Inflammatory macrophage treated with lipopolysaccharide for 1 hour (primary cell): ENCODE measurements at places on chromosomes 16 and 17.

DNA sequence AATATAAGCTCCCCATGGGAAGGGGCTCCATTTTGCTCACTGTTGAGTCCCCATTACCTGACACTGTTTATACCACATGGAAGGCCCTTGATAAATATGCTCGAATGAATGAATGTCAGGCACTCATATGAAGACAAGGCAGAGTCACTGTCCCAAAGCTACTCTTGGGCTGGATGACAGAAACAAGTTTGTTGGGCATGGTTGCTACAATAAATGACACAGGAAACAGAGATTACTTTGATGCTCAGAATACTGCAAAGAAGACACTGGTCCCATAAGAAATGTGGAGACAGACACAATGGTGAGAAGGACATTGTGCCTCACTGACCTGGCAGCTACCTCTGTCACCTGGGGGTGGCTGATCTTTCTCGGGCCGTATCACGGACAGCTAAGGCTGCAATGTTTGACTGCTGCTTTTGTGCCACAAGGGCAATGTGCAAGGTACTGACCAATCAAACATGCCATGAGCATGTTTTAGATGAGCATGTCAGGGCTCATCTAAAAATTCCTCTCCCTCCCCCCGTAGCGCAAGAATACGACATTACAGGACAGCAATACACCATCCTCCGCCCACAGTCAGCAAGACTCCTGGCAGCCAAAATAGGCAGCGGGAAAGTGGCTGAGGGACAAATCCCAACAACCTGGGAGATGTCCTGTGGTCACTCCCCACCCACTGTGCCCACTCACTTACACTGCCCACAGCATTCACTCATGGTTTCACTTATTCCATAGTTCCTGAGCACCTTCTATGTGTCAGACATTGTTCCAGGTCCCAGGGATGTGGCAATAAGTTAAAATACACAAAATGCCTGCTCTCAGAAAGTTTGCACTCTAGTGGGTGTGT is 5.0 kb downstream of the PIK3R6 start:
- DNase-seq: peak; percentile 37

GRCh38 chr17:72921347-72922054 is 171.0 kb downstream of the SLC39A11 start:
- no peak for DNase-seq

- peak; percentile 62 for DNase-seq
Observed at GRCh38 chr17:49742166-49742638, 21.7 kb downstream of the FAM117A start.

DNA sequence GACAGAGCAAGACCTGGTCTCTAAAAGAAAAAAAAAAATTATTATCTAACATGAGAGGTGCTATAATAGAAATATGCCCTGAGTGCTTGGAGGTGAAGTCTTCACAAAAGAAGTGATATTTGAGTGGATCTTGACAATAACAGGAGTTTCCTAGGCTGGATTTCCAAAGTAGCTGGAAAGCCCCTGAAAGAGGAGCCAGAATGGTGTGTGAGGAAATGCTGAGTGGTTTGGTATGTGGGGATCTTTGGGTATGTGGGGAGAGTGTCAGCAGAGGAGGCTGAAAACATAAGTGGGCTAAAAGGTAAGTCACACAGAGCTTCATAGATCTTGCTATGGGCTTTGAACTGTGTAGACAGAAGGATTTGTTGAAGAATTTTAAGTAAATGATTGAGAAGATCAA is 100.1 kb downstream of the YPEL2 start:
- peak; percentile 66 for DNase-seq

GRCh38 chr16:56295739-56296527 is 104.6 kb downstream of the GNAO1 start:
- no peak for DNase-seq

- no peak for DNase-seq
Observed at GRCh38 chr16:34758835-34759234, 1299.4 kb downstream of the TP53TG3F start.

DNA sequence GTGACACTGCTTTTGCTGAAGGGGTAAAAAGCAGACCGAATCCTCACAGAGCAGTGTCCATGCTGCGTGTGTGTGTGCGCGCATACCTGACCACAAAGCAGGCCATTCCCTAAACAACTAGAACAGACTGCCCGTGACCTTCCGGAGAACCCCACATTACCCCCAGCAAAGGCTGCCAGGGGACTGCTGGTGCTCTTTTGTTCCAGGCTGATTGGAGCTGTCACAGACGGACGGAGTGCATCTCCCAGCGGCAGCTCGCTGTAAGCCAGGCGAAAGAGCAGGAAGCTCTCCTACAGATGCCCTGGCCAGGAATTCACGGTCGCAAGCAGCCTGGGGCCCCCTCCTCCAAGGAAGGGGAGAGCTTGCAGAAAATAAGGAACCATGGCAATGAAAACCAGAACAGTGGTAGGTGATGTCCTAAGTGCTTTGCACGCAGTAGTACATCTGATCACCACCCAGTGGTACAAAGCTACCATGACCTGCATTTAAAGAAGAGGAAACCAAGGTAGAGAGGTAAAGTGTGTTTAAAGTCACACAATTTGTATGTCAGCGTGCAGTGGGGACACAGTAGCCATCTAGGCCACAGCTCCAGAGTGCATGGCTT is 153.4 kb upstream of the DYNLRB2 start:
- DNase-seq: no peak

GRCh38 chr17:42275527-42276358 is 448 bp downstream of the STAT5B start:
- DNase-seq: no peak

DNA sequence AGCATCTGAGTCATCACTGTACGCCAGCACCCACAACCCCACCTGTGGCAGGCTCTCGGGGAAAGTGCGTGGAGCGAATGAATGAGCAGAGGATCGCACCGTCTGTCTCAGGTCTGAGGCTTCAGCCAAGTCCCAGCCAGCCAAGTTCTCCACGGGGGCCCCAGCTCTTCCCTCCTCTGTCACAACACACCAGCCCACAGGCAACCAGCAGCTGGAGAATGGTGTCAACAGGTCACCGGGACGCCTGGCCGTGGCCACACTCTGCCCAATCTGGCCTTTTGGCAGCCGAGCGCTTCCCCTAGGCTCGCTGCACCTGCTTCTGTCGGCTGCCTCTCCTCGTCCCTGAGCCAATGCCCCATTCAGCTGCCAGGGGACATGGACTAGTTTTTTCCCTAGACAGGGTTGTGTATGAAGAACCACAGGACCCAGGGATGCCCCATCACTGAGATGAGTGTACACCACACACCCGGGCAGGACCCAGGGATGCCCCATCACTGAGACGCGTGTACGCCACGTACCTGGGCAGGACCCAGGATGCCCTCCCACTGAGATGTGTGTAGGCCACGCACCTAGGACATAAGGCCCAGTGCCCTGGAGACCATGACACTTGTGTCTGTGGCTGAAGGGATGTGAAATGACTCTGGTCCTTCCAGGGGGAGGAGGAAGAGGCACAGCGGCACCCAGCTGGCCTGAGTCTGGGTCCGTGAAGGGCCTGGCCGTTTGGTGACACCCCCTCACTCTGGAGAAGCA is 52.8 kb downstream of the ABR start:
- no peak for DNase-seq

- no peak for DNase-seq
Observed at GRCh38 chr16:51151435-51151960, 428 bp upstream of the SALL1 start.

GRCh38 chr17:62101090-62101489 is 36.0 kb upstream of the MED13 start:
- no peak for DNase-seq

DNA sequence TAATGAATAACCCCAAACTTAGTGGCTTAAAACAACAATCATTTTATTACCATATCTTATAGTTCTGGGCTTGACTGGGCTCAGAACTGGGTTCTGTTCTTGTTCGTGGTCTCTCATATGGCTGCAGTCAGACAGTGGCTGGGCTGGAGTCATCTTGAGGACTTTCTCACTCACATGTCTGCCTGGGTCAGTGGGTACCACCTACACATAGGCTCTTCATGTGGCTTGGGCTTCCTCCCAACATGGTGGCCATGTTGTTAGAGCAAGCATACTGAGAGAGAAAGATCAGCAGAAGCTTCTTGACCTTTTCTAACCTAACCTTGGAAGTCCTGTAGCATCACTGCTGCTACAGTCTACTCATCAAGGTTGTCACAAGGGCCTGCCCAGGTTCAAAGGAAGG is 158.6 kb upstream of the SDK2 start:
- DNase-seq: no peak

DNA sequence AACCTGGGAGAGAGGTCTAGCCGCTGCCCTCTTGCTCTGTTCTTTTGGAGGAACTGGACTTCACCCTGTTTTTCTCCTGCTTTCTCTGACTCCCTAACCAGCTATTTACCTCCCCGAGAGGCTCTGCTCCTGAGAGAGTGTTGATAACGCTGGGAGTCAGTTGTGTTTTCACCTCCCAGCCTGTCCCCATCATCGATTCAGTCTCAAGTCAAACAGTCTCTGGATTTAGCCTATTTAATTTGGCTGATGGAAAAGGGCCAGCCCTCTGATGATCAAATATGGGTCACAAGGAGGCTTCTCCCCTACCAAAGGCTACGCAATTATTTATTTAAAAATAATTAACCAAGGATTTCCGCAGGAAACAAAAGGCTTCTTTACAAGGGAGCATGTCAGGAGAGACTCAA is 31.8 kb downstream of the HNF1B start:
- no peak for DNase-seq

DNA sequence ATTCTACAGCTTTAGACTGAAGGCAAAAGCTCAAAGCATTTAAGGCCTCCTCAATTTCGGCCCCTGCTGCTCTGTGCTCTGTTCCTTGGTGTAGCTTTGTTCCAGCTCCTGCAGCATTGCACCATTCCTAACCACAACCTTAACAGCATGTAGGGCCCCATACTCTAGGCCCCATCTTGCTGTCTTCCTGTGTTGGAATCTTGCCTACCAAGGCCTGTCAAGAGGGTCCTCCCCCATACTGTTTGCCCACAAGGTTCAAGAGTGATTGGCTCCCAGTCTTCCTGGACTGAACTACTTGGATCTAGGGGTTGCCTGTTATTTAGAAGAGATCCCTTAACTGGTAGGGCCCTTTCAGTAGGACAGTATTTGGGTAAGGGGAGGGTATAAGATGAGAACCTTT is 26.8 kb downstream of the TRPV2 start:
- no peak for DNase-seq

- no peak for DNase-seq
Observed at GRCh38 chr16:29198731-29199521, 207.6 kb downstream of the NPIPB11 start.

- DNase-seq: no peak
Observed at GRCh38 chr17:896454-896853, 83.1 kb downstream of the NXN start.

DNA sequence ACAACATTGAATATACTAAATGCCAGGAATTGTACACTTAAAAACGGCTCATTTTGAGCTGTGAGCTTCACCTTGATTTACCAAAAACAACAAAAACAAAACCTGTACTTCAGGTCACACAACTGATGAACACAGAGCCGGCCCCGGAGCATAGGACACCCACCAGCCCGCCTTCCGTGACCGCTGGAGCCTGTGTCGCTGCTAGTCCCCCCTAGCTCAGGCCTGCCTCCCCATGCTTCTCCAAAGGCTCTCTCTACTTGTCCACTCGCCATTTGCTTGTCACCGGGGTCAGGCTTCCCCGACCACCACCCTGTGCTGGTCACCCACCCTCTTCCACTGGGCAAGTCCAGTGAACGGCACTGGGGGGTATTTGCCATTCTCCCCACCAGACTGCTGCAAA is 113.8 kb upstream of the TNRC6C start:
- no peak for DNase-seq

DNA sequence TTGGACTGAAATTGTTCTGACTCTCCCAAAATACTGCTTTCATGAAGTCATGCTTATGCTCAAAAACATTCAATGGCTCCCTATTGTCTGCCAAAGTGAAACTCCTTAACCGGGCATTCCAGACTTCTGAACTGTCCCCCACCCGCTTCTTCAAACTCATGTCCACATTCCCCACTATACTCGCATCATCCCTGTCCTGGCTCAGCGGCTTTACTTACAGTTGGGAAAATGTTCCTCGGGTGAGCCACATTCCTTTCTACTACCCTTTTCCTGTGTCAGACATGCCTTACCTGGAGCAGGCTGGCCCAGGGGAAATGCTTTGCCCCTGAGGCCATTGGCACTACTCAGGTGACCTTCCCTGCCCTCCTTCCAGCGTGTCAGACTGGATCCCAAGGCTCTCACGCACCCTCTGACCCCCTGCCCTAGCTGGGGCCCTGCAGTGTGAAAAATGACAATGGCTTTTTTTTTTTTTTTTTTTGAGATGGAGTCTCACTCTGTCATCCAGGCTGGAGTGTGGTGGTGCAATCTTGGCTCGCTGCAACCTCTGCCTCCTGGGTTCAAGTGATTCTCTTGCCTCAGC is 5.3 kb downstream of the CYGB start:
- DNase-seq: no peak

DNA sequence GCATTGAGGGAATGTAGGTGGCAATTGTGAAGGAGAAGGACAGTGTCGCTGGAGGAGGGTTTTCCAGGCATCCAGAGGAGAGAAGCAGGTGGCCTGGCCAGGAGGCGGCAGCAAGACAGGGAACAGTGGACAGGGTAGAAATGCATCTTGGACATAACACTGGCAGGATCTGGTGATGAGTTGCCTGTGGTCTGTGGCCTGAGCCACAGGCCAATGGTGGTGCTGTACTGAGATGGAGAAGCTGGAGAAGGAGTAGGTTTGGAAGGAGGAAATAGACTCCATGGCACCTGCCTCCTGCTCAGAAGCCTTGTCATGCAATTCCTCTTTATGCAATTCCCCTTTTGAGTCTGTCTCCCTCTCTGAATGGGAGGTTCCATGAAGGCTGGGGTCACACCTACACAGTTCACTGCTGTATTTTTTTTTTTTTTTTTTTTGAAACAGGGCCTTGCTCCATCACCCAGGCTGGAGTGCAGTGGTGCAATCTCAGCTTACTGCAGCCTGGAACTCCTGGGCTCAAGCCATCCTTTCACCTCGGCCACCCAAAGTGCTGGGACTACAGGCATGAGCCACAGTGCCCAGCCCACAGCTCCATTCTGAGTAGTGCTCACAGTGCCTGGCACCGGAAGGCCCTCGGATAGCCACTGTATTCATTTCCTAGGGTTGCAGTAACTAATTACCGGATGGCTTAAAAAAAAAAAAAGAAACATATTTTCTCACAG is 13.5 kb upstream of the CACNG4 start:
- DNase-seq: peak; percentile 64

DNA sequence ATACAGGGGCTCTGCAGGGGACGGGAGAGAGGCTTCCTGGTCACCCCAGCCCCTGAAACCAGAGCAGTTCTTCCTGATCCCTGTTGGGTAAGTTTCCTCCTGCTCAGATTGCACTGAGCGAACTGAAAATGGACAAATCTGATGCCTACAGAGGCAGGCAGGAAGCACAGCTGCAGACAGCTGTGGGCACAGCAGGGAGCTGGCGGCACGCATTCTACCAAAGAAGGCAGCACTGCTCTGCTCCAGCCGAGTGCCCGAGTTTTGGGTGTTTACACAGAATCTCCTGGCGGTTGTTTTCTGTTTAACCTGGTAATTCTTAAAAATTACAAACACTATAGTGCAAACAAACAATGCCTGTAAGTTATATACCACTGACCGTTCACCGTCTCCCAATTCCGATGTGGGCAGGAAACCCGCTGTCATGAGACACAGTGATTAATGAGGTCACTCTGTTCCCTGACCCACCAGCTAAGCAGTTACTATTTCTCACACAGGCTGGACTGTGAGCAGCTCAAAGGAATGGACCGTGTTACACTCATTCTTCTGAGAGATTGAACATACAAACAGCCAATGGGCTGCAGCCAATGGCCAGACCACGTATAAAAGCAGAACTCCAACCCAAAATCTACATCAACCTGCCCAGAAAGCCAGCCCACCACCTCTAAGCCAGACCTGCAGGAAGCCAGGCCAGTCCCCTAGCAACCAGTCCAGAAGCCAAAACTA is 25.5 kb downstream of the NSMCE1 start:
- DNase-seq: peak; percentile 73

- no peak for DNase-seq
Observed at GRCh38 chr16:11024333-11025053, 80.1 kb downstream of the CLEC16A start.
